ENCODE measurements at places on chromosomes 7 and 10.

- DNase-seq = no peak
Measured at GRCh38 chr7:4437916-4438315, 244.2 kb upstream of the FOXK1 start.

- DNase-seq = no peak
Measured at GRCh38 chr10:128149267-128150014, 23.2 kb upstream of the MKI67 start.

- DNase-seq = peak; percentile 44
Measured at GRCh38 chr7:94355454-94355853, 39.2 kb upstream of the COL1A2 start.

DNA sequence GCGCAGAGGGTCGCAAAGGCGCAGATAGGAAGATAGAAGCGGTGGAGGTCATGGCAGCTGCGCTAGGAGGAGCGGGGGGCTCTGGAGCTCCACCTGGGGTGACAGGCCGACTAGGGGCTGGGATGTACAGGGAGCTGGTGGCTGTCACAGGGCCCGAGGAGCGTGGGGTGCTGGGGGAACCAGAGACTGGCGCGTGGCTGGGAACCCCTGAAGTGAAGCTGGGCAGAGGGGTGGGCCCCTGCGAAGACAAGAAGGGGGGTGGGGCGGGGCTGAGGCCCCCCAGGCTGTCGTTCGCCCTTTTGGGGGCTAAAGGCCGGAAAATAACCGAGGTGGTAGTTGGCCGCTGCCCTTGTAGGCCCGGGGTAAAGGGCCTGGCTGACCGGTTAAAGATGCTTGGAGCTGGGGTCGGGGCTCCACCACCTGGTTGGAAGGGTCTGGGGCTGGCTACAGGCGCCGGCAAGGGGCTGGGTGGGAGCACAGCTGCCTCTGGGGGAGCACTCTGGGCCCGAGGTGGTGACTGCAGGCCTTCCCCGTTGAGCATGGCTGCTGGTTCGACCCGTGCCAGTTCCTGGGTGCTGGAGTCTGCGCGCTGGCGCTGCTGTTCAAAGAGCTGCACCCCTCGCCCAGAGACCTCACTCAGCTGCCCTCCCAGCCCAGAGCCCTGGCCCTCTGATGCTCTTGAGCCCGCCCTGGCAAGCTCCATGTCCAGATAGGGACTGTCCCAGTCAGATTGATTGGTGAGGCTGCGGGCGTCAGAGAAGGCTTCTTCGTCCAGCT is 6.8 kb upstream of the MYOZ1 start:
- no peak for DNase-seq

GRCh38 chr7:102069931-102070629 is 216.6 kb upstream of the SH2B2 start:
- DNase-seq = no peak

- no peak for DNase-seq
Measured at GRCh38 chr7:119090851-119091250, 866.3 kb downstream of the ANKRD7 start.

GRCh38 chr10:79937701-79938151 is 11.2 kb downstream of the SFTPD start:
- DNase-seq = no peak

DNA sequence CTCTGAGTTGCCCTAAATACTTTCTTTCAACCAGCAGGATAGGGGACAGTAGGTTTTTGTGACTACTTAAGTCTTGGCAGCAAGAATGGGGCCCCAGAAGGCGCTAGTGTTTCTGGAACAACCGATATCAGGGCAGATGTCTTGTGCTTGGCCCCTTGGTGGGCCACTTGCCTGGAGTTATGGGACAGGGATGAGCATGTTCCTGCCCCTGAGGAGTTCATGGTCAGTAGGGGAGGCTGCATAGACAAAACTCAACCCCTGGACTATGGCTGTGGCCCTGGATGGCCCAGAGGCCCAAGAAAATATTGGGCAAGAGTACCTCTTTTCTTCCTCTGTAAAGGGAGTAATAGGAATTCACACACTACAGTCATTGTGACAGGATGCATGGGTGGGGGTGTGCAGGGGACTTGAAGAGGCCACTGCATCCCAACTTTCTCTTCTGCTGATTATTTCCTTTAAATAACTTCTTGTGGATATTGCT is 57.7 kb upstream of the IGFBP3 start:
- DNase-seq = no peak

DNA sequence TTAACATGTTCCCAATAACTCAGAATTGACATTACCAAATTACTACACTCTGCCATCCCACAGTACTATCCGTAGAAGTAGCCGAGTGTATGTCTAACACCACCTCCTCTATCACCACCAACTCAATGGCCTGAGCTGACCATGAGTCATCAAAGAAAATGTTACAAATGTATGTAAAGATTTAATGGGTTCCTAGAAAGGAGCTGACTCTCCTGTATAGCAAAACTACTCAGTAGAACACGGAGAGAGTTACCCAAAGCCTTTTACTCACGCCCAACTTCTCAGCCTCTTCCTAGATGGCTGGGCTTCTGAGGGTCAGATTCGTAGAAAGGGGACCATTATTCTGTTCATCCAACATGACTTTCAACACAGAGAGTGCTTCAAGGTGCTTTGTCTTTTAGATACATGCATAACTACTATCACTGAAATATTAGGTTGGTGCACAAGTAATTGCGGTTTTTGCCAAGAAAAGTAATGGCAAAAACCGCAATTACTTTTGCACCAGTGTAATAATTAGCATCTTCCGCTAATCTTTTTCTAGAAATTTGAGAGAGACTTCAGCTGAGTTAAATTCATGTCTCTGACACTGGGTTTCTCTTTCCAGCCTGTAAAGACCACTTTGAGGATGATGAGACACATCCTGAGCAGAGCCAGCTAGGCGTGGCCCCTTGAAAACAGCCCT is 24.0 kb upstream of the NANOS1 start:
- no peak for DNase-seq

- no peak for DNase-seq
Measured at GRCh38 chr7:155228459-155228845, 69.2 kb upstream of the INSIG1 start.

GRCh38 chr7:150363370-150363769 is 5.3 kb upstream of the REPIN1 start:
- no peak for DNase-seq

DNA sequence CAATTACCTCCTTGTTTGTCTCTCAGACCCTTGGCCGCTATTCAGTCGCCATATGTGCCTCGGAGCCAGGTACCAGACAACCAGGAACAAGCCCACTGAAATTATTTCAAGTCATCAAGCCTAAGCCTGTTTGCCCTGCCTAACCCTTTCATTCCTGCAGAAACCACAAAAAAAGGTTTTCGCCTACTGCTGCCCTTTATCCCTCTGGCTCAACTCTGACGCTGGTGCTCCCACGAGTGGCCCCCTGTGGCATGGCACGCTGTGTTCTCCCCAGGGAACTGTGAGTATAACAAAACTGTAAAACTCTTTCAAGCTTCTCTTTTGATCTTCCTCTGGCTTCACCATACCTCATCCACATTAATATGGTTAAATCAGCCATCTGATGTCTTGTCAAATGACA is 215.7 kb upstream of the CDC14C start:
- DNase-seq = no peak

- DNase-seq = no peak
Measured at GRCh38 chr10:6232225-6232807, 29.6 kb downstream of the PFKFB3 start.

GRCh38 chr7:128863433-128863989 is 855 bp downstream of the ATP6V1F start:
- peak; percentile 56 for DNase-seq

GRCh38 chr7:47873762-47874161 is 74.5 kb downstream of the PKD1L1 start:
- DNase-seq = peak; percentile 12

DNA sequence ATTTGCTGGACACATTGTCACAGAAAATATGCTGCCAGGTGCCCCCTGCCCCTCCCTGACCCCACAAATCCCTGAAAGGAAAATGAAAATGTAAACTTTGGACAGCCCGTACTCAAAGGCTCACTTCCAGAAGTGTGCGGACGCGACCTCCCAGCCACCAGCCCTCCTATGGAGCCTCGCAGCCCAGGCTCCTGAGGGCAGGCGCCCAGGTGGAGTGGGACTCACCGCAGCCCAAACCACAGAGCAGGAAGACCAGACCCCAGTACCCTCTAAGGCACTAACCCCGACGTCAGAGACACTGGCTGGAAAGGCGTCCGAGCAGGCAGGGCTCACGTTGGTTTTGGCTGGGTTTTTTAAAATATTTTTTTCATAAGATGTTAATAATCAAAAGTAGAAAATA is 57.3 kb downstream of the CSGALNACT2 start:
- DNase-seq = no peak

DNA sequence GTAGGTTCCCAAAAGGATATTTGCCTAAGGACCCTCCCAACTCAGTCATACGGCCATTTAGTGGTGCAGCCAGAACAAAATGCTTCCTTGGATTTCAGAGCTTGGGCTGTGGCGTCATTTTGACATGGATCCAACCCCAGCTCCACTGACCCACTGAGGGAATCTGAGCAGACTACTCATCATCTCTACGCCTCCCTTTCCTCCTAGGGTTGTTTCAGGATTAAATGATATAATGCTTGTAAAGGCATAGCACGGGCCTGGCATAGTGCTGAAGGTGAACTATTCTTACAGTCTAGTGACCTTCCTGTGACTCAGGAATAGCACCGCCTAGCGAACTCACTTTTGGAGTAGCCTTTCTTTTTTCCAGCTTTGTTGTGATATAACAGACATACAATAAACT is 70.3 kb upstream of the LOXL4 start:
- peak; percentile 78 for DNase-seq

DNA sequence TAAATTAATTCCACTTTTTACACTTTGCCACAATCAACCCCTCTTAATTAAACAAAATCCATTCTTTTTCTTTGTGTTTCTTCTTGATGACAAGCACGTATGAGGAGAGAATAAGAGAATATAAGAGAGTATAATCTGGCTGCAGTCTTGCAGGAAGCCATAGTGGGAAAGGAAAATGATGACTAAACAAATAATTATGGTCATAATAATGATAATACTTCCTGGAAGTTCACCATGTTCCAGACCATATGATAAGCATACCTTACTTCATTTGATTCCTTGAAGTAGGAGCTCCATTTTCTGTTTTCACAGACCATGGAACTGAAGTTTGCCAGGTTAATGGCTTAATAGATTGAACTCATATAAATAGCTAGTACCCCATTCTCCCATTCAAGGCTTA is 237.8 kb downstream of the SEMA3D start:
- no peak for DNase-seq

- no peak for DNase-seq
Measured at GRCh38 chr10:79079054-79079397, 10.3 kb downstream of the ZMIZ1 start.

GRCh38 chr7:41507686-41508268 is 195.1 kb downstream of the INHBA start:
- DNase-seq = no peak

- DNase-seq = peak; percentile 58
Measured at GRCh38 chr10:70742537-70743429, 42.4 kb downstream of the TBATA start.

DNA sequence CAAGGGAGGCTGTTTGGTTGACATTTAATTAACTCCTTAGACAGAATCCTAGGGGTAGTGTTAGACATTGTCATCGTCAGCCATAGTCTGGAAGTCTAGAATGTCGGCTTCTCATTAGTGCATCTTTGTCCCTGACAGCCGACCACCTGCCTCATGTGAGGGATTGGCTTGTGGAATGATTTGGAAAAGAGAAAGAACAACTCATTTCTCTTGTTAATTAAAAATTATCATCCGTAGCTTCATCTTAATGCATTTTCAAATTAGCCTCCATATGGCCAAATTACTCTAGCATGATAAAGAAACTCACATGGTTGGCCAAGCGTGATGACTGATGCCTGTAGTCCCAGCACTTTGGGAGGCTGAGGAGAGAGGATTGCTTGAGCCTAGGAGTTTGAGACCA is 97.7 kb upstream of the PARD3 start:
- no peak for DNase-seq

GRCh38 chr10:61559615-61560014 is 103.1 kb upstream of the CABCOCO1 start:
- no peak for DNase-seq

GRCh38 chr10:131272897-131273451 is 38.5 kb downstream of the TCERG1L start:
- DNase-seq = no peak

DNA sequence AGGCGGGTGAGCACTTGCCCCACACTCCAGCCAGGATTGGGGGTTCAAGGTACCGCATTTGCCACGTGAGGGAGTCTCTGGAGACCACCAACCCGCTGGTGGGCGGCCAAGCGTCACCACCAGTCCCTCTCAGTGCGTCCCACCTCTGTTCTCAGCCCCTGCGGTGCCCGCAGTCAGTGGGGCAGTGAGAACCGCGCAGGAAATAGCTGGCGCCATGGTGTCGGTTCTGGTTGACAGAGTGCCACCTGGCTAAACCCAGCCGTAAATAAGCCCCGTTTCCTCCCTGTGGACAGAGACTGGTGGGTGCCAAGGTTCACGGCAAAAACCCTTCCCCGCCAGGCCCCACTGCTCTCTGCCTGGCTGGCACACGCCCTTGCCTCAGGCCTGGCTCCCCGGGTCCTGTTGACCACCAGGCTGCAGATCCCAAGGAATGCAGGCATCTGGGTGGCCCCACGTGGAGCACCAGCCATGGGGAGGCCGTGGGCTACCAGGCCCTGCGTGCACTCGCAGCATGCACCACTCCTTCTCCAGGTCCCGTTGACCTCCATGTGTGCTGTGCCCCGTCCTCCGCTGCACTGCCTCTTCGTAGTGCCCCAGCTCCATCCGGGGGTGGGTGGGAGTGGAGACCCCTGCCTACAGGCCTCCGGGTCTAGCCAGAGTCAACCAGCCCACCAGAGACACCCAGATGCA is 140.0 kb downstream of the LHPP start:
- DNase-seq = no peak

- DNase-seq = no peak
Measured at GRCh38 chr10:114611617-114612016, 46.5 kb downstream of the ABLIM1 start.

DNA sequence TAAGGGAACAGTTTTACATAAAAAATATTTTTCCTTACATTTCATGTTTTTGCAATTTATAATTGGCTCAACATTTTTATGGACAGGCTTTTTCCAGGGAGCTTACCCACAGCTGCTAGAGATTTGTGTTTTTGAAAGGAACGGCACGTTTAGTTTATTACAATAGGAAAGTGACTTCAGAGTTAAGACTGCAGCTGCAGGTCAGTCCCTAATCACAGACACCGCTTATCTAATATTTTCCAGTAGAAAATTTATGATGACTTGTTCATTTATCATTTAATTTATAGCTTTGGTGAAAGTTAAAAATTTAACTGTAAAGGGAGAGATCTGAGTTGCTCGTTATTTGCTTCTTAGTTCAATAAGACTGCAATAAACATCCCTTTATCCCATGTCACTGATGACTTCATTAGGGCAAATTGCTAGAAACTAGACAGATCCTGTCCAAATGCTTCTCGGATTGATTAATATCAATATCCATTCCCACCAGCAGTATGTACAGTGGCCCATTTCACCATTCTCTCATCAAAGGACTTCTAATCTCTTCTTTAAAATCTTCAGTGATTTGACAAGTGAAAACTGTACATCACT is 97.0 kb upstream of the ODAD2 start:
- no peak for DNase-seq

Data from stromal cell of bone marrow (primary cell).